ENCODE measurements at places on chromosomes 3 and 15.

GRCh38 chr3:111904376-111905241, 45.5 kb downstream of the PHLDB2 start:
- DNase-seq = no peak

DNA sequence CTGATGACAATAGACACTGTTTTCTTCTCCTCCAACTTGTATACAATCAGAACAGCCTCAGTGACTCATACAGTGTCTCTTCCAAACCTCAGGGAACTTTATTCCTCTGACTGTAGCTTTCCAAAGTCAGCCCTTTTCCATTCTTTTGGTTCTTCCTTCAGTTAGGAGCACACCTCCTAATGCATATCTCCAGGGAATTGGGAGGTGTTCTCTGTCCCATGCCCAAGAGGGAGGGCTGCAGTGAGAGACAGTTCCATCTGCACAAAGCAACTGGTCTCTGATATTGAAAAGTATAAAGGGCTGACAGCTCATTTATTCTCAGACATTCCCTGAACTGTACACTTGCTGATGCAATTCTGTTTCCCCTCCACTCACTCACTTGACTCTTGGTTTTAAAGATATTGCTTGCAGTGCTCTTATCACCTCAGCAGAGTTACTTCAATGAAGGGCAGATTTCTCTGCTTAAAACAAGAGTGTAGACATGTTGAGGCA, 337.8 kb upstream of the TBC1D5 start:
- no peak for DNase-seq

DNA sequence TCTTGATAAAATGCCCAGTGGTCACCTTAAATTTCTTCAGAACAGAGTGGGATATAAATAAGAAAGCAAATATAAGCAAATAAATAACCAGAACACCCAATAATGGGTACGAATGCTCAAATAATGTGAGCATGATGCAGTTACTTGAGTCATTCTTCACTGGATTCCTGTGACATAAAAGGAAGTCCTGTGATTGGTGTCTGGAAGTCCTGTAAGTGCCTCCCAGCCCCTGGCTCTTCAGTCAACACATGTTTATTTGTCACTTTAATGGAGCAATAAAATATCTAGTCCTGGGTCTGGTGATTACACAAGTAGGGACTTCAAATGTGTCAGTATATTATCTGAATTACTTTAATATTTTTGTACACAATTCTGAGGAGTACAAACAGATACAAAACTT, 30.4 kb downstream of the TMEM212 start:
- DNase-seq = no peak

- DNase-seq = no peak
These were observed 541.6 kb upstream of the ALCAM start for GRCh38 chr3:104825116-104825515.

GRCh38 chr3:30331519-30331918, 274.9 kb upstream of the TGFBR2 start:
- no peak for DNase-seq

DNA sequence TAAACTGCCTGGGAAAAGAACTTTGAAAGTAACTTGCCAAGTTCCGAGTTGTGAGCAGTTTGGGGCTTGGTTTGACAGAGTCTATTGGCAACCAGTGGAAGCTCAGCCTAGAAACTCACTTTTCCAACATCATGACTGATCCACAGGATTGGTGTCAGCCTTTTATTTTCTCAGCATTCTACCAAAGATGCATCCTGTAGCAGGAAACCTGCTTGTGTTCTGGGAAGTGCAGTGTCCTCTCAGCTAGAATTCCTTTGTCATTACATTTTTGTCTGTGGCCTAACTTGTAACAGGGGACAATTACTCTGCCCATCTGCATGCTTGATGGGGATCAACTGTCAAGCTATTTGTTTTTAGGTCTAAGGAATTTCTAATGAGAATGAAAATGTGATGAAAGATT, 116.7 kb upstream of the LMOD3 start:
- DNase-seq = no peak

DNA sequence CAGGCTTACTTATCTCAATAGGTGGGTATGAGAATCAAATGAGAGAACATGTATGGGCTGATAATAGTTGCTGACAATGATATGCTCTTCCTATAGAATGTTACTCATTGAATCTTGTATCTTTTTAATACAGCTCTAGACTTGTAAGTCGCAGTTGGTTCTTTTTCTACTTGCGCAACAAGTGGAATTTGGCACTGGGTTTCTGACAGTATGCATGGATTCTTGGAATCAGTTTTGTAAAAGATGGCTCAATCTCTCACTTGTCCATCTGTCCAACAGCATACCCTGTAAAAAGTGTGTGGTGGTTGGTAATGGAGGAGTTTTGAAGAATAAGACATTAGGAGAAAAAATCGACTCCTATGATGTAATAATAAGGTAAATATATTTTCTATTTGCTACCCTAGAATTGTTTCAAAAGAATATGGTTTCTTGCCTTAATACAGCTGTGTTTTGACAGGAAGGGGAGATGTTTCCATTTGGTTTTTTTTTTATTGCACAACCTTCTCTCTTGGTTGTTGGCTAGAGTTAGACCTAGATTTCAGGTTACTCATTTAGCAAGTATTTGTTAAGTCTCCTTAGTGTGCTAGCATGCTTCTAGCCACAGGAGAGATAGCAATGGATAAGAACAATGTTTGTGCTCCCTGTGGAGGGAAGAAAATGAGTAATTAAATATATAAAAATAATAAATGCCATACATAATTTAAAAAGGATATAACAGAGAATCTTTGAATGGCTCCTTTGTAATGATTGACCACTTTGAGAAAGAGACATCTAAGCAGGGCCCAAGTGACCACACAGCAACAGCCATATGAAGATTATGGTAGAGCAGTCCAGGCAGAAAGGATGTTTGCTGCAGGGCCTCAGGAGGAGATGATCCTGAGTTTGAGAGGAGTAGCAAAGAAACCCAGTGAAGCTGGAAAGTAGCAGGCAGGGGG, 21.8 kb downstream of the ST3GAL6 start:
- DNase-seq = no peak

DNA sequence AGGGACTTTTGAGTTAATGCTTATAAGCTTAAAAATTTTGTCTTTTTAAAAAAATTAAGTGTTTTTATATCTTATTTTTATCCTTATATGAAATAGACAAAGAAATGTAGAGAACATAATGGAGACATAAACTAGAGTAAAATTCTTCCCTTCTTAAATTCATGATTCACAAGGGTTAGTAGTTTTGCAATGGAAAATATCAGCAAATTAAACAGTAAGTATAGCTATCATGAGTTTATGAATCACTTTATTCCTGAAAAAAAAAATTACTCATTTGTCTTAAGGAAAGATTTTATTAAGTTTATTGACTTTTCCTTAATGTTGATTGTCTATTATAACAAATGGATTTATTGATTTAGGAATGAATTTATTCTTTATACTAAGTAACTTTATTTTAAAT, 4.3 kb downstream of the ATP6V1A start:
- DNase-seq = no peak

GRCh38 chr3:115423170-115423569, 200.1 kb upstream of the GAP43 start:
- no peak for DNase-seq

- DNase-seq = no peak
These were observed 109.9 kb downstream of the NSUN3 start for GRCh38 chr3:94172695-94173310.

DNA sequence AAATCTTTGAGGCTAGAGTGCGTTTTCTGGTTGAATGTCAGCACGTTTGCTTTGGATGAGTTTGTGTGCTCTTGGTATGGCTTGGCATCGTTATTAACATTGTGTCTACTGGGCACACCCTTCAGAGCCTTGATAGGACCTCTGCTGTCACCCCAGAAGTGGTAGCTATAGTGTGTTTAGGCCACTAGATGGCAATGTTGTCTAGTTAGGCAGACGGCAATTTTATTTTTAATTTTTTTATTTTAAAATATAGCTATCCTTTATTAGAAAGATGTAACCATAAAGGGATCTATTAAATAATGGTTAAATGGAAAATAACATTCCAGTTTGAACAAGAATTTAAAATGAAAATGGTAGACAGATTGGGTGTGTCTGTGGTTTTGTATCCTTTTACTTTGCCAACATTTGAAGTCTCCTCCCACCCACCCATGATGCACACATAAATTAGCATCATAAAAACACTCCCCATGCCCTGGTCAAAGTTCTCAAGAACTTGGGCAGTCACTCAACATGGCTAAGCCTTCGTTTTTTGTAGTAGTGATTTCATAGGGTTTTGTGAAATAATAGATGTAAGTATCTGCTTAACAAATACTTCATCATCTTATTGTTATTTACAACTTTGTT, 200.7 kb downstream of the KCNH8 start:
- DNase-seq = no peak

DNA sequence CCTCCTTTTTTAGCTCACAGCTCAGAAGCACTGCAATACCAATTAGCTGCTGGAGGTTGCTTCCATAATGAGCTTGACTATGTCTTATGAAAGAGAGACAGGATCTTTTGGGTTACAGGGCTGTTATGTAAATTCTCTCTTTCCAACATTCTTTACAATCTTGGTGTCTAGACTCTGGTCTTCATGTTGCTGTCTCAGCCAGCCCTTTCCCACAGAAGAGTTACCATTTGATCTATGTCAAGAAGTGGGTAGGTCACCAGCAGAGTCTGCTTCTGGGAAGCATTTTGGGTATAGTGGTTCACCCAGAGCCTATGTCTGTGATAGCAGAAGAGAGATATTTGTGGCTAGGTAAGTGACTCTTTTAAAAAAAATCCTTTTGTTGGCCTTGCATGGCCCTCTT, 234.5 kb downstream of the SATB1 start:
- DNase-seq = no peak

GRCh38 chr3:151082880-151083838, 2.3 kb upstream of the MED12L start:
- DNase-seq = no peak

- DNase-seq = no peak
These were observed 33.3 kb downstream of the HCN4 start for GRCh38 chr15:73335471-73335870.

- no peak for DNase-seq
These were observed 36.5 kb downstream of the ATP13A3 start for GRCh38 chr3:194450341-194450740.

DNA sequence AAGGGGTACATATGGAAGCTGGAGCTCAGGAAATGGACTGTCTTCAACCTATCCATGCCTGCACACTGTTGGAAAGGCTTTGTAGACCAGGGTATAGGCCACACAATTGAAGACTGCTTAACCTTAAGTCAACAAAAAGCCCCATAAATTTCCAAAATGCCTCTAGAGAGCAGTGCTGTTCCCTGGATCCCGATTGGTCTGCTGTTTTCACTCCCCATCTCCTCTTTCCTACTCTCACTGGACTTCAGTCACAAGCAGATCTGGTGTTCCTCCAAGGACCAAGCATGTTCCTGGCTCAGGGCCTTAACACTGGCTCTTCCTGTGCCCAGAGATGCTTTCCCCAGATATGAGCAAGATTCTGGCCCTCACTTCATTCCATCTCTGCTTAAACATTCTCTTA, 22.8 kb upstream of the LRRC34 start:
- DNase-seq = no peak

- no peak for DNase-seq
These were observed 4.3 kb downstream of the GOLIM4 start for GRCh38 chr3:168091302-168091858.

DNA sequence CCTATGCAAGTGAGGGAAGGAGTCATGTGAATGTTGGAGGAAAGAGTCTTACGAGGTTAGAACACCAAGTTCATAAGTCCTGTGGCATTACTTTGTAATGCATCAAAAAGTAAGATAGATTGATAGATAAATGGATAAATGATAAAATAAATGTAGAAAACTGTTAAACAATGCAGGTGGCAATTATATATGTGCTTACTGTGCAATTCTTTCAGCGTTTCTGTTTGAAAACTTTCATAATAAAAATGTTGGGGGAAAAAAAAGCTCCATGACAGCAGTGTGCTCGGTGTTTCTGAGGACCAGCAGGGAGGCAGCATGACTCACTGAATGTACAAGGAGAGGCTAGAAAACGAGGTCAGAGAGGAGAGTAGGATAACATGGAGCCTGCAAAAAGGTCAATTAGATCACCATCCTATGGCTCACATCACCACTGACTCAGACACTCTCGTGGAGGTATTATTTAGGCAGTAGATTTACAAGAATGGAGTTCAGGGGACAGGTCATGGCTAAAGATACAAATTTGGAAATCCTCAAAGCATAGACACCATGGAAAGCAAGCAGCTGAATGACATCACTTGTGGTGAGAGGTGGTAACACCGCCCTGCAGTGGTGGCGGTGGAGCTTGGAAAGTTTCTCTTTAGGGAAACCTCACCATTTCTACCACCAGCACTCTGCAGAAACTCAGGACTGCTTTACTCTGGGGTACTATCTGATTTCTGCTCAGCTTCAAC, 219.8 kb downstream of the CTNNB1 start:
- DNase-seq = no peak

DNA sequence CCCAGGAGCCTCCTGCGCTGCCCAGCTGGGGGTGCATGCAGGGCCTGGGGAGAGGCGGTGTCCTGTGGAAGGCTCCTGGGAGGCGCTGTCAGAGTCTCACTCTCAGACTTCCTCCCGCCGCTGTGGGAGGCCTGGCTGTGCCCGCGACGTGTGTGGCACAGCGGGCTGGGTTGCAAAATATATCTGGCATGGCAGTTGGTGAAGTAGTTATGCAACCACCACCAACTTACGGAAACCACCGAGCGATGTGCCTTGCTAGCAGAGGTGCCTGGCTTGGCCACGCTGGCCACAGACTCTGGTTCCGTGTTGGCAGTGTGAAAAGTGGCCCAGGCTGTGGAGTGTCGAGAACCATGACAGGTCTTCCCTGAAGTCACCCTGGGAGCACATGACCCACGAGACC, 30.6 kb upstream of the GATA2 start:
- DNase-seq = no peak

DNA sequence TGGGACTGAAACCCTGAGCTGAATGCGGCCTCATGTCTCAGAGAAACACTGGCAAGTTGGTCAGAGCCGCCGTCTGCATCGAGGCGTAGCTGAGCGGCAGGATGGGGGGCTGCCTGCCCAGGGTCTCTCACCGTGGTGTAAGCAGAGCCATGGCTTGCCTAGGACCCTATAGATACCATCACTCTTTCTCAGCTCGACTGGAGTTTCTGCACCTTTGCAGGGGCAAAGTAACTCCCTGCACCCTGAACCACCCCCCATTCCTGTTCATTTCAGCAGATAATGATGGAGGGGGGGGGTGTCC, 28.4 kb upstream of the NR2E3 start:
- no peak for DNase-seq

- DNase-seq = no peak
These were observed 4.0 kb downstream of the LMCD1 start for GRCh38 chr3:8505621-8506020.

DNA sequence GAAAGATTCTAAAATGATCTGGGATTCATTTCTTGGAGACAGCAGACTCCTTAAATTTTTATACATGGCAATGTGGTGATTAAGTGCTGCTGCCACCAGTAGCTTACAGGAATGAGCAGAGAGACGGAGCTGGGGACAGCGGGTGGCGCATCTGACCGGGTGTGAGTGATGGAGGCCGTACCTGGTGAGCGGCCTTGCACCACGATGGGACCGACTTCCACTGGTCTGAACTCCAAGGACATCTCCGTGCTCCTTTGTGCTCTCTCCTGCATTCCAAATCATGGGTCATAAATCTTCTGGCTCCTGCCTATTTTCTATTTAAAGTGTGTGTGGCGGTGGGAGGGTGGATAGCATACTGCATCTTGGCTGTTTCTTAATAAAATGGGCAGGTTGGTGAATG, 262.6 kb downstream of the ABHD5 start:
- no peak for DNase-seq

GRCh38 chr3:42697289-42698051, 5.1 kb downstream of the HHATL start:
- DNase-seq = no peak

GRCh38 chr15:49675041-49675440, 54.2 kb downstream of the DTWD1 start:
- no peak for DNase-seq

GRCh38 chr3:185807445-185808068, 17.3 kb downstream of the IGF2BP2 start:
- no peak for DNase-seq
